ENCODE measurements at places on chromosomes 1 and 21.

- no peak for DNase-seq
These were observed 250.9 kb downstream of the MATN1 start for GRCh38 chr1:30472526-30472925.

DNA sequence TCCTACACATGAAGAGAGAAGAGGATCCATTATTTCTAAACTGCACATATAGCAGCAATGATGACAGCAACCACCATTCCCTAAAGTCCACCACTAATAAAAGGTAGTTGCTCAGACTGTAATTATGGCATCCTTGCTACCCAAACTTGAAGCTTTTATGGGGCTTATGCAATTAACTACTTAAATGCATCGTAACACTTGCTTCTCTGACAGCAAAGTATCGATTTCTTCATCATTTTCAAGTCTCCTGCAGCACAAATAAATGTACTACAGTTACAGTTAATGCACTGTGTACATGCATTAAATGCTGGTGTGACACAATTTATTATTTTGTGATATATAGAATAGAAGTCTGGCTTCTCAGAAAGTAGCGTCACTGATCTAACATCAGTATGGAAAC is 241.7 kb downstream of the USH2A start:
- DNase-seq = no peak

- no peak for DNase-seq
These were observed 81.1 kb downstream of the DSCAM start for GRCh38 chr21:40765811-40766210.

GRCh38 chr1:203048086-203048485 is 21.8 kb downstream of the PPFIA4 start:
- no peak for DNase-seq

DNA sequence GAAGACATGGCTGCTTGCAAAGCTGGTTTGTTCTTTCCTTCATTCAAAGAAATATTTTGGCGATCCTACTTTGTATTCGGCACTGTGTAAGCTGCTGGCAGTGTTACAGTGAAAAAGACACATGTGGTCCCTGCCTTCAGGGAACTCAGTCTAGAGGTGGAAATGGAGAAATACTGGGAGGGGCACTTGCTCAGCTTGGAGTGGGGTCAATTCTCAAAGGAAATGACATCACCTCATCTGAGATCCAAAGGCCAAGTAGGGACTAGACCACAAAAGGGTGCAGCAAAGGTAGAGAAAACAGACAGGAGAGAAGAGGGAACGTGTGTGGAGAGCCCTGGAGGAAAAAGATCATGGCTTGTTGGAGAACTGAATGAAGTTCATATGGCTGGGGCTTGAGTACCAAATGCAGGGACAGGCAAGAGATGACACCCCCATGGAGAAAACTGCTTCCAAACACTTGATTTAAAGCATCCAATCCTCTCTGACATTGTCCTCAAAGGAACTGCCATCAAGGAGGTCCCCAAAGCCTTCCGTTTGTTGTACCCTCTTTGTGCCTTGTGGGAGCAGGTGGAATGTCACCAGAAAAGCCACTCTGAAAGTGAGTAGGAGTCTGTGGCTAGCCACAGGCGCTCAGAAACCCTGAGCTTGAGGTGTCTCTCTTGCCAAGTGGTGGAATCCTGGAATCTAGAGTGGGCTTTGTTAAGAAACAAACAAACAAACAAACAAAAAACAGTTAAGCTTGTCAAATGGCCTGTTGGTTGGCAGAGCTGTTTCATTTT is 48.3 kb upstream of the TDRD10 start:
- DNase-seq = no peak

Measured in GM13976 (cell line).